ENCODE measurements at places on chromosomes 16 and 17.

GRCh38 chr16:1903845-1904840 lies 14.1 kb downstream of the HS3ST6 start:
- DNase-seq: no peak

DNA sequence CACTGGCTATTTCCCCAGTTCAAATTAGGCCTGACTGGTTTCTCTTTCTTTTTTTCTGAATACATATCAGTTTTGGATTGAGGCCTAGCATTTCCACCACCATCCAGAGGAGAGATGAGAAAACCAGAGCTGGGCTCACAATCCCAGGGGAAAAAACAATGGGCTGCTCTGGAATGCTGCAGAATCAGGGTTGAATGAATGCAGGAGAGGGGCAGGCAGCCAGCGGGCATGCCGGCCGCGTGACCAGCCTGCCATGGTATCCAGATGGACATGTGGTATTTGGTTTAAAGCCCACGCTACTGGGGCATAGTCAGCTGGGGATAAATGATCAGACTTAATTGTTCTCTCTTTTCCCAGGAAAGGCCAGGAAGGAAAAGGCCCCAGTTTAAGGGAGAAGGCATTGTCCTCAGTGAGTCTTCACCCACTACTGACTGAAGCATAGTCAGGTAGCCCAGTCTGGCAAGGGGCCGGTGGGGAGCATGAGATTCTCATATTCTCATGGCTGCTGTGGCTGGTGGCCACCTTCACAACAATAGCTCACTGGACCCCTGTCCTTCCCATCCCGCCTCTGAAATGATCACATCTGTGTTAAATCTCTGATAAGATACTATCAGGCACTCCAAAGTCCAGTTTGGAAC lies 38.7 kb upstream of the RHOT1 start:
- no peak for DNase-seq

GRCh38 chr17:40530531-40530994 lies 29.1 kb upstream of the TNS4 start:
- DNase-seq: no peak

- DNase-seq: no peak
Measured at GRCh38 chr17:66730461-66730923, 104.4 kb upstream of the CACNG5 start.

- DNase-seq: no peak
Measured at GRCh38 chr17:17364338-17364667, 61.1 kb downstream of the NT5M start.

- no peak for DNase-seq
Measured at GRCh38 chr16:27424772-27425498, 23.0 kb downstream of the IL21R start.

- no peak for DNase-seq
Measured at GRCh38 chr16:85858984-85859817, 39.8 kb upstream of the IRF8 start.

- DNase-seq: no peak
Measured at GRCh38 chr16:22786691-22787090, 27.3 kb upstream of the HS3ST2 start.

DNA sequence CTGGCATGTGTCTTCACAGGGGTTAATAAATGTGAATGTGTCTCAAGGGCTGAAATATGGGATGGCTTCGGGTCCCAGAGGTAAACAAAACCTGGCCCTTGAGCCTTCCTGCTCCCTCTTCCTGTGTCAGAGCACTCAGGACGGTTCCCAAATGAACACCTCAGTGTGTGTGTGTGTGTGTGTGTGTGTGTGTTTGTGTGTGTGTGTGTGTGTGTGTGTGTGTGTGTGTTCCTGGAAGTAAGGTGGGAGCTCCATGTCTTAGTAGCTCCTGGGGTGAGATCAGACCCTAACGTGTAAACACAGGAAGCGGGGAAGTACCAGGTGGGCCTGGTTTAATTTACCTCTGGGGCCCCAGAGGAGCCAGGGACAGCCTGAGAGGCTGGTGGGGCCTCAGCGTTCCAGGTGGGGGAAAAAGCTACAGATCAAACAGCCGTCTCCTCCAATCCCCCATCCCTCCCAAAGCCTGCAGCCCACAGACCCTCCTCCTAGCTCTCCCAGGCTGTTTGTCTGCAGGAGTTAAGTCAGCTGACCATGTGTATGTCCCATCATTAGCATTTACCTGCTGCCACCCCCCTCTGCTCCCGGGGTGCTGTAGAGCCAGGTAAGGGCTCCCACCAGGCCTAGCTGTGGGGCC lies 6.1 kb downstream of the KIF19 start:
- no peak for DNase-seq

GRCh38 chr16:7420079-7420478 lies 87.4 kb downstream of the RBFOX1 start:
- DNase-seq: no peak

DNA sequence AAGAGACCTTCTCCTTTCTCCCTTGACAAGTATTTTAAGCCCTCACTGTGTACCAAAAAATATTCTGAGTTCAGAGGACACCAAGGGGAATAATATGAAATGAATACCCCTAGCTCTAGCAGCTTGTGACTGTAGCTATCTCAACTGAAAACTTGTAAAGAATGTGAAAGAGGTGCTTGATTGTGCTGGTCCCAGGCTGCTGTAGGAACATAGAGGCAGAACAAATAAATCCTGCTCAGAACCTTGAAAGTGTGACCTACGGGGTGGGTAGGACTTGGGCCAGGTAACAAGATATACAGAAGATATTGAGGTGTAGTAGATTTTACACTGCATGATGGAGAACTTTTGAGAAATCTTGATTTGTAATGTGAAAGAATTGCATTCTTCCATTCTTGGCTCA lies 606.8 kb downstream of the TOX3 start:
- no peak for DNase-seq

GRCh38 chr16:73016488-73016830 lies 31.5 kb downstream of the ZFHX3 start:
- no peak for DNase-seq

DNA sequence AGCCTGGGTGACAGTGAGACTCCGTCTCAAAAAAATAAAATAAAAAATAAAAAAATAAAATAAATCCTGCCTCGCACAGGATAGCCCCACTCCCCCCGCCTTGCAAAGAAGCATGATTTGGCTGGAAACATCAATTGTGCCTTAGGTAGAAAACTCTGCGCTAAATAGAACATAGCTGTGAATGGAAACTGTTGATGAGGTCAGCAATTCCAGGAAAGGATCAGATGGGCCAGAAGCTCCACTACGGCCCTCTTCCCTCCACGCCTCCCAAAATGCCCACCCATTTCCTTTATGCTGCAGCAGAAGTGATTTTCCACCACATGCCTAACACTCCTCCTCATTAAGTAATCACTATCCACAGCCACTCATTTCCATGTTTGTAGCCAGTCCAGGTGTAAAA lies 473.4 kb downstream of the XYLT1 start:
- DNase-seq: no peak

DNA sequence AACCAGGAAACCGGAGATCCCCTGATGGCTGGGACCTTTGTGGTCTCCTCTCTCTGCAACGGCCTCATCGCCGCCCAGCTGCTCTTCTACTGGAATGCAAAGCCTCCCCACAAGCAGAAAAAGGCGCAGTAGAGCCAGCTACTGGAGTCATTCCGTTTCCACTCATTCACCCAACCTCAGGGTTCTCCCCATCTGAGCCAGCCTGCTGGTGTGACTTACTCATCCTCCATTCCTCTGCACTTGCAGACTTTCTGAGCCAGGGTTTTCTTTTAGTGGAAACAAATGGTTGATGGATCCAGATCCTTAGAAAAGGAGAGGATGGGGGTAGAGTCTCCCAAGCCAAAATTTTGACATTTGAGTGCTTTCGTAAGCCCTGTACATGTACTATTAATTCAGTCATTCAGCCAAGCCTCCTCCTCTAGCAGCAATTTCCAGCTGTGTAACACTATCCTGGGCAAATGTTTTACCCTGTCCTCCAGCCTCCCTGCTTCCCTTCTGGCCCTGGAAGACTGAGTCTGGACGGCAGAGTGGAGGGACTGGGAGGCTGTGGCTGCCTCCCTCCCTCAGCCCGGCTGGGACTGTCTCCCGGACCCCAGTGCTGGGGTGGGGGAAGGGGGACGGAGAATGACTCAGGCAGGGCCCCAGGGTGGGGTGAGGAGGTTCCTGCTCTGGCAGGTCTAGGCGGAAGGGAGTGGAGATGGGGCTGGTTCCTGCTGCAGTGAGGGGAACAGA lies 2.3 kb downstream of the SOX15 start:
- no peak for DNase-seq

DNA sequence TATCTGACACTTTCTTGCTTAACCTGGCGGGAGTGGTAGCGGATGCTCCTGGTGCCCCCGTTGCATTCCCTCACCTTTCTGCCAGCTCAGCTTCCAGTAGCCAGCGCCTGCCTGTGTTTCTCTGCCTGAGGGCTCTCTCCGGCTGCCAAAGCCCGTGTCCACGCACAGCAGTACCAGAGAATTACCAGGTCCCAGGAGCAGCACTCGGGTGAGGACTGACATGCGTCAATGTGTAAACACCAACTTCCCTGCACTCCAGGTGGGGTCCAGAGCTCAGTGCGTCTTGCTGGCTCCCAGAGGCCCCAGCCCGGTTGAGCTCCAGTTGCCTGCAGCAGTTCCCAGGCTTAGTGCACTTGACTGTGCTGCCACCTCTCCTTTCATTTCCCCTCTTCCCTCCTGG lies 54.8 kb downstream of the CDH13 start:
- no peak for DNase-seq

GRCh38 chr17:14482715-14483114 lies 181.8 kb downstream of the HS3ST3B1 start:
- DNase-seq: no peak

DNA sequence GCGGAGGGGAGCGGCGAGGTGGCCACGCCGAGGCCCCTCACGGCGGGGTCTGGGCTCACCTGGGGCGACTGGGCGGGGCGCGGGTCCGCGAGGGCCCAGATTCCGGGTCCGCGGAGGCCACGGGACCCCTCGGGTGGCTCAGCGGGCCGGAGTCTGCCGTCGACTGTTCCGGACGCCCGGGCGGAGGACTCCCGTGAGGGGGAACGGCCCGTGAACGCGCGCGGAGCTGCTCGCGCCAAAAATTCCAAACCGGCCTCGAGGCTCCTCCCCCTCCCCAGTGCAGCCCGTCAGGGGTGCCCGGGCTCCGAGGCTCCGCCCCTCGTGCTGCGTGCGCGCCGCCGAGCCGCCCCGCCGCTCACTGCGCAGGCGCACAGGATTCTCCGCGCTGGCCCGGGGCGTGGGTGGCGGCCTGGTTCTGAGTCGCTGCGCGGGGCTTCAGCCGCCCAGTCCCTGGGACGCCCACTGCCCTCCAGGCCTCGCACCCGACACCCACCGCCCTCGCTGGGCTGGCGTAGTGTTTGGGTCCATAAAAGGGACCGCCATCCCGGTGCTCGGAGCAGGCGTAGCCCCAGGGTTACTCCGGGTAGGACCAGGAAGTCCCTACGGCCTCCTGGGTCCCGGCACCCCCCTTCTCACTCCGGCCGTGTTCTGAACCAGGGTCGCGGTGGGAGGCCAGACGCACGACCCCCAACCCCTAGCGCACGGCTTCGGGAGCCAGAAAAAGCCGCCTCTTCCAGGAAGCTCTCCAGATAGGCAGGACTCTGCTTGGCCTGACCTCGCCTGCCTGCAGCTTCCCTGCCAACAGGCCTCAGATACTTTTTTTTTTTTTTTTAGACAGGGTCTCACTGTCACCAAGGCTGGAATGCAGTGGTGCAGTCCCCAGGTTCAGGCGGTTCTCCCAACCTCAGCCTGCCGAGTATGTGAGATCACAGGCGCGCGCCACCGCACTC lies at the start of gene PKMYT1:
Gene PKMYT1, minus strand, starts transcription at position 220 of the 950 bp plus-strand sequence. CDS start 789 bp downstream, outside the sequence.
- peak; percentile 62 for DNase-seq

- no peak for DNase-seq
Measured at GRCh38 chr16:90077757-90078578, 837 bp upstream of the PRDM7 start.

- peak; percentile 34 for DNase-seq
Measured at GRCh38 chr17:3754458-3755334, 31.0 kb downstream of the HASPIN start.

DNA sequence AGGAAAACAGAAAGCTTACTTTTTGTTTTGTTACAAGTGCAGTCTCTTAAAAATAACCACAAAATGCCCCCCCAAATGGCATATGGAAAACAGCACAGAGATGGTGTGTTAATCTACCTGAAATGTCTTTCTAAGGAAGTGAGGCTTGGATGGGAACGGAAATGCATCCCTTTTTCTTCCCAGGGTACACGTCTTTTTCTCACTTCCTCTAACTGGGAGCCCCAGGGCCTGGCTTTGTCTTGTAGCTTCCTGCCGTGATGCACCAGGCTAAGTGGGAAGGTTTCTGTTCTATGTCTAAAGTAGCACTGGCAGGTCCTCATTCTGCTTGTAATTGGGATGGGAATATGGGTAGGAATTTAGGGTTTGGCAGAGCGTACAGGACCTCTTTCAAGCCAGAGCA lies 52.5 kb upstream of the CACNG3 start:
- no peak for DNase-seq

DNA sequence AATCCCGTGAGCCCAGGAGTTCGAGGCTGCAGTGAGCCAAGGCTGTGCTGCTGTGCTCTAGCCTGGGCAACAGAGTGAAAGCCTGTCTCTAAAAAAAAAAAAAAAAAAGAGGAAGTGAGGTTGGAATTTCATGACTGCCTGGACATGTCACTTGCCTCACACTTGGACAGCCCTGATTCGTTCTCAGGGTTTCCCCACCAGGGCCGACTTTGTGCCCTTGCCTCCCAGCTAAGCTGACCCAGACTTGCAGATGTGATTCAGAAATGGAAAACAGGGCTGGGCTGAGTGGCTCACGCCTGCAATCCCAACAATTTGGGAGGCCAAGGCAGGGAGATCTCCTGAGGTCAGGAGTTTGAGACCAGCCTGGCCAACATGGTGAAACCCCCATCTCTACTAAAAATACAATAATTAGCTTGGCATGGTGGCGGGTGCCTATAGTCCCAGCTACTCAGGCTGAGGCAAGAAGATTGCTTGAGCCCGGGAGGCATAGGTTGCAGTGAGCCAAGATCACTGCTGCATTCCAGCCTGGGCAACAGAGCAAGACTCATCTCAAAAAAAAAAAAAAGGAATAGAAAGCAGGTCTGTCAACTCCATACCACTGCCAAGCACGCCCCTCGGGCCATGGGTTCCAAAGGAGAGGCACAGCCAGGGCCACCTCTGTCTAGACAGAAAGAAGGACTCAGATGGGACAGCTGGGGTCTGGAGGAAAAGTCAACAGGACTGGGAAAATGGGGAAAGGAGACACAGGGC lies 46.9 kb downstream of the SOCS1 start:
- DNase-seq: no peak

GRCh38 chr16:4866586-4866985 lies 19.3 kb downstream of the UBN1 start:
- no peak for DNase-seq

- DNase-seq: no peak
Measured at GRCh38 chr17:78361225-78361701, 1.4 kb upstream of the SOCS3 start.

- no peak for DNase-seq
Measured at GRCh38 chr17:77880711-77881450, 77.6 kb upstream of the TNRC6C start.

GRCh38 chr16:85326113-85326793 lies 214.0 kb upstream of the CIBAR2 start:
- no peak for DNase-seq

- DNase-seq: no peak
Measured at GRCh38 chr16:31876951-31877828, 3.6 kb downstream of the ZNF267 start.

DNA sequence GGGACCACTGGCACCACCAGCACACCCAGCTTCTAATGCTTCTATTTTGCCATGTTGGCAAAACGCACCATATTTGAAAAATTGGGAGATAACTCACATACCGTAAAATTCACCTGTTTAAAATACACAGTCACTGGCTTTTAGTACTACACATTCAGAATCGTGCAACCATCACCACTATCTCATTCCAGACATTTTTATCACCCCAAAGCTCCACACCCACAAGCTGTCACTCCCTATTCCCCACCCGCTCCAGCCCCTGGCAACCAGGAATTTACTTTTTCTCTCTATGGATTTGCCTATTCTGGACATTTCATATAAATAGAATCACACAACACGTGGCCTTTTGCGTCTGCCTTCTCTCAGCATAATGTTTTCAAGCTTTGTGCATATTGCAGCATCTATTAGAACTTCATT lies 25.0 kb downstream of the PPL start:
- DNase-seq: no peak

Data from nucleus accumbens (tissue), 56 donors.